ENCODE measurements at places on chromosomes 12 and 14.

DNA sequence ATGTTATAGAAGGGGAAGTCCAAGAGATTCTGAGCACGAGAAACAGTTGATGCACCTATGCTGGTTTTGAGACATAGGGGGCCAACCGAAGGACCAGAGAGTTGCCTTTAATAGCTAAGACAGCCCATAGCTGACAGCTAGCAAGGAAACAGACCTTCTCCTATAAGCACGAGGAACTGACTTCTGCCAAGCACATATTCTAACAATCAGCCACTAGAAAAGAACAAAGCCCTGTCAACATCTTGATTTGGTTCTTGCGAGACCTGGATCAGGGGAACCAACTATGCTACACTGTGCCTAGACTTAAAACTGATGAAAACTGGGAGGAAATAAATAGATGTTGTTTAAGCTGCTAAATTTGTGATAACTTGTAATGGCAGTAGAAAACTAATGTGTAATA is 785.6 kb downstream of the TMTC2 start:
- DNase-seq, result no peak

DNA sequence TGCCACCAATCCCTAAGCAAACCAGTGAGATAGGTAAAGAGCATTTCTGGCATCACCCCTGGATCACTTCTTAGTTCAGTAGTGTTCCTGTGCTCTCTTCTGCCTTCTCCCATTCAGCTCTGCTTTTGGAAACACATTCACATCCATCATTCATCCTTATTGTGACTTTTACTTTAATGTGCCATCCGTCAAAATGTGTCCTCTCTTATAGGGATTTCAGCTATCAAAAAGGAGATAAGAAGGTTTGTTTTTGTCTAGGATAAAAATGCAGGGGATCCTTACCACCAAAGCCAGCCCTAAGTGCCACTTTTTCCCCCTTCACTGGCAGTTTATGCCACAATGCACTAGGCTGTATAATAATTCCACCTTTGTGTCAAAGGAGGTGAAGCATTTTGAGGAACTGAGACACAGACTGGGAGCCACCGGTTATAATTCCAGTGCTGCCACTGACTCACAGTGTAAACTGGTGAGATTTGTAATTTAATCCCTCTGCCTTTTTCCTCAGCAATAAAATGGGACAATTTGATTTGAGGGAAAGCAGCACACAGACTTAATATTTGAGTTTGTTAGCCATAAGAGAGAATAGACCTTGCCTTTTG is 158.6 kb downstream of the PAX9 start:
- DNase-seq, result no peak

GRCh38 chr12:129659961-129660622 is 243.7 kb downstream of the TMEM132D start:
- no peak for DNase-seq

- DNase-seq, result peak; percentile 17
Measured at GRCh38 chr12:112664569-112664968, 127.0 kb upstream of the RPH3A start.

GRCh38 chr12:65876898-65877721 is 52.8 kb downstream of the HMGA2 start:
- peak; percentile 61 for DNase-seq

GRCh38 chr12:19035536-19035935 is 94.0 kb upstream of the PLEKHA5 start:
- no peak for DNase-seq

- DNase-seq, result no peak
Measured at GRCh38 chr12:22682663-22683062, 57.7 kb downstream of the ETNK1 start.

DNA sequence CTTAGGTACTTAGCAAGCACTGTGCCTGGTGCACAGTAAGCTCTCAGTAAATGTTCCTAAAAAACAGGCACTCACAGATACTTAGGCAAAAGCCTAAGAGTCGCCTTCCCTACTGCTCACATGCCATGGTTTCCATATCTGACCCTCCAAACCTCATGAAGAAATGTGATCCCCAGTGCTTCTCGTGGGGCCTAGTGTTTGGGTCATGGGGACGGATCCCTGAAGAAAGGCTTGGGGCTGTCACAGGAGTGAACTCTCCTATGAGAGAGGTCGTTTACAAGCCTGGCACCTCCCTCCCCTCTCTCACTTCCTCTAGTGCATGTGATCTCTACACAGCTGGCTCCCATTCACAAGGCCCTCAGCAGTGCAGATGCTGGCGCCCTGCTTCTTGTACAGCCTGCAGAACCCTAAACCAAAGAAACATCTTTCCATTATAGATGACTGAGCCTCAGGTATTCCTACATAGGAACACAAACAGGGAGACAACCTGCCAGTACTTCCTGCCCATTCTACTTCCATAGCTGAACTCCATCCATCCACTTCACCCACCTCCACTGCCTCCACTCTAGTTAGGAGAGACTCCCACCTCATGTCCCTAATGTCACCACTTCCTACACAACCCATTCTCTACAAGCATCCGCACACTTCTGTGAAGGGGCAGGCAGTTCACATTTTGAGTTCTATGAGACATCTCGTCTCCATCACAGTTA is 2.9 kb downstream of the SLC15A4 start:
- DNase-seq, result no peak

DNA sequence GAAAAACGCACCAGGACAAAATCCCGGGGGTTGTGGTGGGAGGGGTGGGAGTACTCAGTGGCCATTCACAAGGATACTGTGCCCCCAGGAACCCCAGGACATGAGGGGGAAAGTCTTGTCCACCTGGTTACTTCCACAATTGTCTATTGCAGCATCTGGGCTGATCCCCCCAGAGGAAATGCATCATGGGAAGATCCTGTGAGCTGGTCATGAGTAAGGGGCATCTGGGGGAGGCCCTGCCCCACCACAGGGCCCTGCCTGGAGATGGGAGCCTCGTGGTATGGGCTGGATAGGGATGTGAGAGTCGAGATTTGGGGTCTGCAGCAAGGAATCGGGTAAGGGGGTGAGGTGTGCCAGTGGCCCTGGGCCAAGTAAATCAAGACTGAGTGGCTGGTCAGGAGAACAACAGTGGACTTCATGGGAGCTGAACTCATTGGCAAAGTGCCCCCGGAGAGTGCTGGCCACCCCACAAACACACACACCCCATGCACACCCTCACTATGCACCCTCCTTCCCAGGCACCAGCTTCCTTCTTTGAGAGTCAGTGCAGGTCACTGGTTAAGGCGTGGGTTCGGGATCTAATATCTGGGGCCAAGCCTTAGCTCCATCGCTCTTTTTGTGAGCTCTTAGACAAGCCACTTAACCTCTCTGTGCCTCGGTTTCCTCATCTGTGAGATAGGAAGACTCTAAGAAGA is 3.0 kb upstream of the SERPINA1 start:
- DNase-seq, result no peak

DNA sequence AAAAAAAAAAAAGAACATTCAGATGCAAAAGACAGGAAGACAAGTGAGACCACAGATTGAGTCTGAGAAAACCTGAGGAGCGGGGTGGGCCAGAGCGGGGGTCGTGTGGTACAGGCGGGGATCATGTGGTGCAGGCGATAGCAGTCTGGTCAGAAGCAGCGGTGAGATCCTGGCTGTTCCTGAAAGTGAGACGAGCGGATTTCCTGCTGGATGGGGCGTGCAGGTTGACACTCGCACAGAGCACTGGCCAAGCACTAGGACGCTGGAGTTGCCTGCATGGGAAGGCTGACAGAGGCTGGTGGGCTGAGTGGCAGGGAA is 35.7 kb downstream of the CDC42BPB start:
- DNase-seq, result no peak

GRCh38 chr12:105659355-105660075 is 329.0 kb downstream of the C12orf75 start:
- DNase-seq, result no peak

GRCh38 chr12:28946361-28946760 is 202.7 kb upstream of the FAR2 start:
- DNase-seq, result no peak

GRCh38 chr12:110134691-110135411 is 10.7 kb downstream of the IFT81 start:
- no peak for DNase-seq

- no peak for DNase-seq
Measured at GRCh38 chr12:44835641-44836379, 40.3 kb downstream of the NELL2 start.

- DNase-seq, result no peak
Measured at GRCh38 chr12:119547001-119547400, 46.6 kb upstream of the TMEM233 start.

- no peak for DNase-seq
Measured at GRCh38 chr12:26229910-26230309, 34.5 kb downstream of the SSPN start.

DNA sequence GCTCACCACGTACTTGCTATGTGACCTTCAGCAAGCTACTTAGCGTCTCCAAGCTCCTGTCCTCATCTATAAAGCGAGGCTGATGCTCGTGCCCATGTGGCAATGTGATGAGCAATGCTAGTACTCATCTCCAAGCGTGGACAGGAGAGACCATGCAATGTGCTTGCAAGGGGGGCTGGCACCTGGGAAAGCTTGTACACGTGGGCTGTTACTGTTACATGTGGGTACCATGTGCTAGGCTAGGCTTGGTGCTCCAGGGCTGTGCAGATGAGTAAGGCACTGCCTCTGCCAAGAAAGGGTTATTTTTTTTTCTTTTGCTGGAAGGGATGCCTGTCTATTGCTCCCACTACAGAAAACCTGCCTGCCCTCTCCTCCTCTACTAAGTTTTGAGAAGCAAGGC is 46.6 kb downstream of the TSPAN11 start:
- no peak for DNase-seq

DNA sequence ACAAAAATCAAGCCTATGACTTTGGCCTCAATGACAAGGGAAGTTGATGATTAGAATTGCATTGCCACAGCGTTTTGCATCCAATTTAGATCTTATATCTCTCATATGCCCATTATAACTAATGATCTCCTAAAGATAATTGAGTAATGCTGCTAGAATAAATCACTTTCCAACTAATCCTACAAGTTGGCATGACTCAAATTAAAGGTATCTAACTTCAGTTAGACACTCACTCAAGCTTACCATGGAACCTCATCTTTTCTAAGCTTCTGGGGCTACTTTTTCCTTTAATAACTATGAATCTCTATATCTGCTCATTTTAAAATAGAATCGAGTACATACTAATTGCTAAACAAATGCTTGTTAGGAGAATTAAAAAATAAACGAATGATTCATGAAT is 427.8 kb downstream of the BTG1 start:
- no peak for DNase-seq

DNA sequence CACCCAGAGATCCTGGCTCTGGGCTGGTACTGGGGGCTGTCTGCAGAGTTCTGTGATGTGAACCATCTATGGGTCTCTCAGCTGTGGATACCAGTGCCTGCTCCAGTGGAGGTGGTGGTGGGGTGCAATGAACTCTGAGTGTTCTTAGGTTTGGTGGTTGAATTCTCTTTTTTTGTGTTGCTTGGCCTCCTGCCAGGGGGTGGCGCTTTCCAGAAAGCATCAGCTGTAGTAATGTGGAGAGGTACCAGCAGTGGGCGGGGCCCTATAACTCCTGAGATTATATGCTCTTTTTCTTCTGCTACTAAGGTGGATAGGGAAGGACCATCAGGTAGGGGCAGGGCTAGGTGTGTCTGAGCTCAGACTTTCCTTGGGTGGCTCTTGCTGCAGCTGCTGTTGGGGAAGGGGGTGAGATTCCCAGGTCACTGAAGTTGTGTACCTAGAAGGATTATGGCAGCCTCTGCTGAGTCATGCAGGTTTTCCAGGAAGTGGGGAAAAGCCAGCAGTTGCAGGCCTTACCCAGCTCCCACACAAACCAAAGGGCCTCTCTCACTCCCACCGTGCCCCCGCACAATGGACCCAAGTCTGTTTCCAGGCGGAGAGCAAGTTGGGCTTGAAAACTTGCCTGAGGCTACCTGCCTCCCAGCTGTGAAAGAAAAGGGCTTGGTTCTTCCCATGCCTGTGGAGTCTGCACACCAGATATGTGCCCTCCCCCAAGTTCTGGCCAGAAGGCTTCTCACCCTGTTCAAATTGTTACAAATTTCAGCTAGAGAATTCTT is 18.6 kb downstream of the CCER1 start:
- DNase-seq, result no peak

- DNase-seq, result no peak
Measured at GRCh38 chr12:79706676-79707075, 15.9 kb upstream of the PAWR start.

- DNase-seq, result no peak
Measured at GRCh38 chr14:38718519-38718918, 384.5 kb downstream of the SEC23A start.

- no peak for DNase-seq
Measured at GRCh38 chr14:52400846-52401245, 86.7 kb downstream of the PTGER2 start.

GRCh38 chr14:73266317-73266716 is 29.0 kb downstream of the PAPLN start:
- DNase-seq, result no peak

- DNase-seq, result peak; percentile 47
Measured at GRCh38 chr14:103057028-103057371, 349 bp downstream of the CDC42BPB start.

- no peak for DNase-seq
Measured at GRCh38 chr12:125696054-125696453, 630.8 kb downstream of the AACS start.

DNA sequence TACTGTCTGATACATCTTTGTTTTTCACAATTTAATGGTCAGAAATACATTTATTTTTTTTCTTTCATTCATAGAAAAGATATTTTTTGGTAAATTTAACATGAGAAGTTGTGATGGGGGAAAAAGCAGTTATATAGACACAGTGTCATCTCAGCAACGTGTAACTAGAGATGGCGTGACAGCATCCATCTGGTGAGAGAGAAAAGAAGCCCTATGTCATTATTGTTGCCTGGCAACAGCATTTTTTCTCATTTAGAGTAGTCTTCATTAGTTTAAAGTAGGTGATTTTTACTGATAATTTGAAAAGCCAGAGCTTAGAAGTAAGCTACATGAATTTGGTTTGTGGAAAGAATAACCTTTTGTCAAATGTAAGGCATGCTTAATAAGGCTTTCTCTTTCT is 128.6 kb downstream of the ACSS3 start:
- DNase-seq, result no peak

- no peak for DNase-seq
Measured at GRCh38 chr12:130246560-130246959, 84.3 kb downstream of the FZD10 start.

GRCh38 chr12:15756822-15757221 is 32.4 kb downstream of the EPS8 start:
- DNase-seq, result no peak

All from right kidney (tissue), 9 donors.